NCI-H526 treated with DMSO at 0.1 percent for 48 hours (cell line): ENCODE measurements at places on chromosomes 3 and 15.

DNA sequence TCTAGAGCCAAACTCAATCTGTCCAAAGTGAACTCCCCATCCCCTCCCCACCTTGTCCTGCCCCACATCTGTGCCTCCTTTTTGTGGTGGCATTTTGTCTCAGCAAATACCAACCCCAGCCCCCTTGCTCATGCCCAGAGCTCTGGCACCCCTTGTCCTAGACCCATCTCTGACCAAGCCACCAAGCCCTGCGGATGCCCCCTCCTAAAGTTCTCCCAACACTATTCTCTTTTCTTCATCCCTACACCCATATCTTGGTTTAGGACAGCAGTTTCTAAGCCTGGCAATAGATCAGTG lies 17.7 kb downstream of the ACAA1 start:
- DNase-seq = no peak

GRCh38 chr3:69669070-69669469 lies 70.2 kb upstream of the MITF start:
- DNase-seq = no peak

DNA sequence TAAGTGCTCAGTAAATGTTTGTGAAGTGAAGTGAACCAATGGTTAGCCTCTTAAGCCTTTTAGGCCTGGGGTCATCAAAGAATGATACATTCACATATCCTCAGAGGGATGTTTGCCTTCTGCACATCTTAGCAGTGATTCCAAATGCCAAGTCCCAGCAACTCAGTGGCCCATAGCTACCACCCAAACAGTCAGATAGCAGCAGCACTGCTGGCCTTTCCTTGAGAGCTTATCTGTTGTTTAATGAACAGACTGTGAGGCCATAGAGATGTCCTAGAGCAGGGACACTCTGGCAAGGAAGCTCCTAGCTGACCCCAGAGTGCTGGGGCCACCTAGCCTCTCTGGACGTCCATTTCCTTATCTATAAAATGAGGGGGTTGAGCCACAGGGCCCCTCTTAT lies 86.8 kb downstream of the CYP19A1 start:
- DNase-seq = no peak

- DNase-seq = no peak
Observed at GRCh38 chr15:65081270-65081669, 4.7 kb downstream of the KBTBD13 start.

GRCh38 chr15:93049914-93050578 lies 39.0 kb downstream of the RGMA start:
- no peak for DNase-seq

DNA sequence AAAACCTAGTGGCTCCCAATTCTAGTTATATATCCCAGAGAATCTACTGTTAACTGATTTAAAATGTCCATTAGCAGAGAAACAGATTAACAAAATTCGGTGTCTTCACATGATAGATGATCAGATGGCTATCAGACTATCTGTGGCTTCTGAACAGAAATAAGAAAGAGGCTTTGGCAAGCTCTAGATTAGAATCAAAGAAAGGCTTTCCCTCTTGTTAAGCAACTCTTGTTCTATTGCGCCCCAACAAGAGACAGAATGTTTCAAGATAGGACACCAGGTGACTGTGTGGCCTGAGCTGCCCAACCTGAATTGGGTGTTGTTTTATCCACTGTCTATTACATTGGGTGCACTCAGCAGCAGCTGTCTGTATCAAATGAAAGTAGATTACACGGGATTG lies 483.7 kb downstream of the FHIT start:
- DNase-seq = no peak
